Smooth muscle cell of the pulmonary artery (primary cell): ENCODE measurements at places on chromosomes 3 and 15. TPM values are rescaled to one million over a fixed set of nuclear protein-coding genes. Genes with fewer than 3 reads are reported as not detected.

The IL17RD gene
- total RNA-seq: 3.4 and 8.3 TPM in 2 replicates

The TMCO5A gene
- total RNA-seq: not detected in 2 replicates

The THBS1 gene
- total RNA-seq: 1,327 and 2,745 TPM in 2 replicates

The TTLL13 gene
- 0.07 TPM in 1 of 2 replicates, not detected in the other for total RNA-seq

The SEMA5B gene
- total RNA-seq: 0.33 and 0.72 TPM in 2 replicates

The LARP6 gene
- 51.3 and 52.6 TPM in 2 replicates for total RNA-seq

The TNIK gene
- 29.5 and 67.0 TPM in 2 replicates for total RNA-seq

The ACAA1 gene
- 25.3 and 28.1 TPM in 2 replicates for total RNA-seq

The FILIP1L gene
- 23.8 and 24.7 TPM in 2 replicates for total RNA-seq

The EID1 gene
- total RNA-seq: 160 and 187 TPM in 2 replicates

The NRG4 gene
- total RNA-seq: 0.17 and 0.20 TPM in 2 replicates

The CSPG4 gene
- total RNA-seq: 193 and 328 TPM in 2 replicates

The MOBP gene
- total RNA-seq: not detected in 2 replicates

The FOXL2 gene
- 0.10 TPM in 1 of 2 replicates, not detected in the other for total RNA-seq

The PP2D1 gene
- total RNA-seq: not detected in 2 replicates

The PYDC2 gene
- not detected in 2 replicates for total RNA-seq

The CIP2A gene
- 6.2 and 9.8 TPM in 2 replicates for total RNA-seq

The IGDCC3 gene
- not detected in 2 replicates for total RNA-seq

The COL6A5 gene
- not detected in 2 replicates for total RNA-seq
